Stimulated activated CD8-positive, alpha-beta memory T cell treated with anti-CD3 and anti-CD28 coated beads, Interleukin-4, amount 100 ng/mL, for 4 hours (primary cell): ENCODE measurements at places on chromosomes 2 and 18.

GRCh38 chr2:127175751-127176354 lies 44.2 kb downstream of the CYP27C1 start:
- no peak for DNase-seq

DNA sequence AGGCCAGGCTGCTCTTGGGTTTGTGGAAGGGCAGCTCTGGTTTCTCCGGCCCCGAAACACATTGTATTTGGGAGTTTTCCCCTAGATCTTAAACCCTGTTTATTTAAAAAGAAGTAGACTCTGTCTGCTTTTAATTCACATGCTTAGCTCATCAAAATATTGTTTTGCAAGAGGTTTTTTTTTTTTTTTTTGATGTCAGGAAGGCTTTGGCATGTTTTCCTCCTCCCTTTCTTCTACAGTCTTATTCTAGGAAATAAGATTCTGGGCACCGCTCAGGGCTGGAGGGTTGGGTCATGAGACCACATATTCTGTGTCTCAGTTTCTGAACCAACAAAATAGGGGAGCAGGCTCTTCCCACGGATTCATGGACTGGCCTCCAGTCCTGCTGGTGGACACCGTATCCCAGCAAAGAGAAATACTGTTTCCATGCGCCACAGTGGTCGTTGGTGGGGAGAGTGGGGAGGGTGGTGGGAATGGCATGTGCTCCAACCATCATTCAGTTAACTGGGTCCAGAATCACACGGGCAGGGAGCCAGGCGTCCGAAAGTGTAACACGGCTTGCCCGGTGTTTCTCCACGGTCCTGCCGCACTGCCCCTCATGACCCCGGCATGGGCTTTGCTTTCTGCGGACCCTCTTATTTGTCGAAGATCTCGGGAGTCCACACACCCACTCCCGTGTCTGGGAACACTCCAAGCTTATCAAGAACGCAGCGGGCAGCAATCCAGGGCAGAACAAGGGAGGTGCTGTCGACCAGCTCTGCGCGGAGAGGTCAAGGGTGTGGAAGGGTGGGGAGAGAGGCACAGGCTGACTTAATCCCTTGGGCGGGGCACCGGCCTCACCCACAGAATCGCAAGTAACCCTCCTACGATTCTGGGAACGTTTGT lies 176.7 kb downstream of the GLI2 start:
- no peak for DNase-seq

DNA sequence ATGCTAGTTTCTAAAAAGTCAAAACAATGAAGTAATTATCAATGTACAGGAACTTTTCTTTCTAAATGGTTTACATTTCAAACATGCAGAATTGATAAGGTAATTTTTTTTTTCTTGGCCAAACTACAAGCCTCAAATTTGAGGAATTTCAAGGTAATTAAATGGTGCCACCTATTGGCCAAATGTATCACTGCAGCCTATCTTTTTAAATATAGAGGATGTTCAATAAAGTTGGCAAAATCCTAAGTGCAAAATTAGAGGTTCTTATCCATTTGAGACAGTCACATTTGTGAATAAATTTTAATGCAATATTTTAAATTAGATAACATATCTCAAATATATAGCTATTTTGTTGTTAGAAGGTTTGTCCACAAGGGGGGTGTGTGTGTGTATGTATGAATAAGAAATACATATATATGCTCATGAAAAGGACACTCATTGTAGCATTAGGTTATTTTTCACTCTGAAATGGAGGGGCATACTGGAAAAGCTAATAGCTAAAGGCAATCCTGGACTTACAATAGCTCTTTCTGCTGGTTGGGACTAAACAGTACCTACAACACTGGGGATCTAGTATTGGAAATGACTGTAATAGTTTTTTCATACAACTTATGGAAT lies 26.2 kb downstream of the MMADHC start:
- no peak for DNase-seq

DNA sequence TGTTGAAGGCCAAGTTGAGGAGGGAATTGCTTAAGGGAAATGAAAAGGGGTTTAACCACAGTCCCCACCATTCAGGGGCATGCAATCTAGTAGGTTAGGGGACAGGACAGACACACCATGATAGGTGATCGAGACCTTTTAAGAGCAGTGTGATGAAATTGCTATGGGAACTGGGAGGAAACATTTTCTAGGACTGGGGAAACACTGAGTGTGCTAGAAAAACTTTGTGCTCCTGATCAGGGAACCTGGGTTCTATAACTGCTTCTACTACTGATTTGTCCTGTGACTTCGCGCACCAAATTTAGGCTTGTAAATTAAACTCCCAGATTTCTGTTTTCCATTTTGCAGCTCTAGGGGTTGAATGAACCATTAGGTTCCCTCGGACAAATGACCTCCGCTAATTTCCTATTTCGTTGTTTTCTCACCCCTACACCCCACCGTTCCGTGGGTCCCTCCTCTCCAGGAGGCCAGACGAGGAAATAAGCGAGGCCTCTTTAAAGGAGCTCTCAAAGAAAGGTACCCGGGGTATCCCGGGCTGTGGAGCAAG lies 371 bp upstream of the LCLAT1 start:
- no peak for DNase-seq

DNA sequence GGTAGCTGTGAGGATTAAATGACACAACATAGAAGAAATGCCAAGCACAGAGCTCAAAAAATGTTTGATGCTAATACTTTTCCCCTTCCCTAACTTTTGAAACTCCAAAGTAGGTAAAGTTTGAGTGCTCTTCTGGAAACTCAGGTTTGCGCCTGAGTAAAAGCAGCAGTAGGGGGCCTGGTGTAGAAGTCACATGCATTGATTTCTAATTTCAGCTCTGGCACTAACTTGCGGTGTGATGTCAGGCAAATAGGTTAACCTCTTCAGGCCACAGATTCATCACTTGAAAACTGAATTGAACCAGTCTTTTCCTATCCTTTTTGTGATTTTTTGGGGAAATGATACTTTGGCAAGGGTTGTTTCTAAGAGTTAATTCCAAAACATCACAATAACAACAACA lies 27.2 kb downstream of the LHCGR start:
- no peak for DNase-seq

DNA sequence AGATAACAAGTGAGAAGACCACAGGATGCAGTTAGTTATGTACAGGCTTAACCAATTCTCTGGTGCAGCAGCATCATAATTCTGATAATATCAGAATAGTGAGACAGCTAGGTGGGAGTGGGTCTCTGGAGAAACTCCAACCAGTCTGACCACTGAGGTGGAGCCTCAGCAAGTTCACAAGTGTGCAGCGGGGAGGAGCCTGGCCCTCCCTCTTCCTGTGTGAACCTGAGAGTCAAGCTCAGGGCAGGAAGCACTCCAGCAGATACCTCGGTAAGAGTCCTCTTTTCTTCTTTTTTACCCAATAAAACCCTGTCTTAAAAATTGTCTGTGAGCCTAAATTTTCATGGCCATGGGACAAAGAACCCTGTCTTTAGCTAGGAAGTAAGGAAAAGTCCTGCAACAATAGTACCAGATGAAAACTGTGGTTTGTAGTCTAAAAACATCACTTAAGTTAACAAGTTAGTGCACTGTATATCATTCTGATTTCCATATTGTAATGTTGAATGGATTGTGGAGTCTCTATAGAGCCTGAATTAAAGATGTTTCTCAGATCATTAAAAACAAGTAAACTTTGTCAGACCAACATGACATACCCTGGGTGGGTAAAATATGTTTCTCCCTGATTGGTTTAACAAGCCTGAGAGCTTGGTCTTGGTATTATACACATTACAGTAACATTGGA lies 370.8 kb downstream of the TMEM182 start:
- peak; percentile 3 for DNase-seq
